ENCODE measurements at places on chromosomes 7 and 10.

DNA sequence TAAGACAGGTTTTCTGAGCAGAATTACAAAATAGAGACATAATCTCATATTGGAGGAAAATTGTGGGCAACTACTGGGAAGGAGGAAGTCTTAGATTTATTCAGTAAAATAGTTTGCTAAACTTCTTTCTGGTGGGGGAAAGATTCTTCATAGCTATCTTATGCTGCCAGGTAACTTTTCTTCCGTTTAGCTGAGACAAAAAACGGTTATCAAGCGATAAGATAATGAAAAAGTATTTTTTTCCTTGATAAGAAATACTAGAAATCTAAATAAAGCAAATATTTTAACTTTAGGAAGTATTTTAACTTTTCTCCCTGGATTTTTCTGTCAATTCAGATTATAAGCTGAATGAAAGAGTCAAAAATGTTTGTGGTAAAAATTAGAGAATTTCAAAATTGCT is 52.3 kb downstream of the JMJD1C start:
- DNase-seq, result no peak

DNA sequence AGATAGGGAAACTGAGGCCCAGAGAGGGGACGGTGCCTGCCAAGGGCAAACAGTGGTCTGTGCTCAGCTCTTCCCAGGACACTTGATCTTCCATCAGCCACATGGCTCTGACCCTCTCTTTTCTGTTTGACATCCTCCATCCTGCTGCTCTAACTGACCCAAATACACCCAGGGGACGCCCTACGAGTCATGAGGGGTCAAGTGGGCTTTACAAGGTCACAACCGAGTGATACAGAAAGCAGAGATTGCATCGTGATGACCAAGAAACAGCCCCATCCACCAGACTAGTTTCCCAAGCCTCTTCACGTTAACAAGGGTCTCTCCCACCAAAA is 131.2 kb upstream of the UNC5B start:
- DNase-seq, result no peak

- DNase-seq, result peak; percentile 17
These were observed 104.9 kb upstream of the FAM180A start for GRCh38 chr7:135853499-135853898.

DNA sequence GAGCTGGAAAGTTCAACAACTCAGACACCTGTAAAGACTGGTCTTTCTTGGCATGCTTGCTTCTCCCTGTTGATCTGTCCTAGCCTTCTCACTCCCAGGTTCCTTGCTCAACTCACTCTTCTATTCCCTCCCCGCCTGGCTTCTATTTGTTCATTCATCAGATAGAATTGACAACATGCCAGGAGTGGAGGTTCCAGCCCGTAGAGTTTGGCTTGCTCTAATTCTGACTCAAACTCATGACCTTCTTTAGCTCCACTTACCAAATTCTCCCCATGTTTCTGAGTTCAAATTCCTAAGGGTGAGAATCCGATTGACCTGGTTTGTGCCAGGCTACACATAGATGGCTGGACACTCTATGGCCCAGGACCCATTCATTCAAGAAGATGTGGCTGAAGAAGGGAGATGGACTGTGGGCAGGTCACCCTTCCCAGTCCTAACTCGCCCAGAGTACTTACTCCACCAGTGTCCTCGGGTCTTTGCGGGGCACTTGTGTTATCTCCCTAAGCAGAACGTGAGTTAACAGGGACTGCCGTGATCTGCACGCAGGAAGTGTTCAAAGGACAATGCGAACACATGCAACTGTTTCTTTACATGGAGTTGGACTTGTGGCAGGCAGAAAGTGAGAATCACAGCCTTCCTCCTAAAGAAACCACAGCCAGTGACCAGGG is 4.0 kb upstream of the TMEM236 start:
- DNase-seq, result peak; percentile 33

DNA sequence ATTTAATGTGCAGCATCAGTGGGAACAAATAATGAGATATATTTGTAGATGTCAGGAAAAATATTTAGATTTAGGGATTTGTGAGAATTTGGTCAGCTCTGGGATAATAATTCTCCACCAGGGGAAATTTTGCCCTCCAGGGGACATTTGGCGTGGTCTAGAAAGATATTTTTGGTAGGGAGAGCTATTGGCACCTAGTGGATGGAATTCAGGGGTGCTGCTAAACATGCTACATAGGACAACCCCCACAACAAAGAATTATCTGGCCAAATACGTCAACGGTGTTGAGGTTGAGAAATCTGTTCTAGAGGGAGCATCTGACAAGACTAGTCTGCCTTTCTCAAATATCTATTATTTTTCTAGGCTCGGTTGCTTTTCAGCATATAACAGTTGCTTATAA is 2.1 kb downstream of the ADK start:
- peak; percentile 11 for DNase-seq

DNA sequence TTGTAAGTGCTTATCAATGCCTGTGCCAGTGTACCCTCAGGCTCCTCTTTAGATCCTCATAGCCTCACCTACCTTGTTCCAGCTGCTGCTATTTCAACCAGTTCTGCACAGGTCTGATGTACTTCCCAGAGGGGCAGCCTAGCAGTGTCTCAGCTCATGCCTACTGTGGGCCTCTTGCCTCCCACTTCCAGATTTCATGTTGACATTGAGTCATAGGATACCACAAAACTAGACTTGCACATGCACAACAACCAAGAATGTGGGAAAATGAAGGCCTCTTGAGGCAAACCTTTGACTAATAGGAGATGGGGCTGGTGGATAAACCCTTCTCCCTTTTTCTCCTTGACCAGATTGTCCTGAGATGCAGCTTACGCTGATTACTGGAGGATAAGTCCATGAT is 31.0 kb downstream of the PON3 start:
- DNase-seq, result no peak

GRCh38 chr10:30048768-30049517 is 10.4 kb downstream of the JCAD start:
- no peak for DNase-seq

DNA sequence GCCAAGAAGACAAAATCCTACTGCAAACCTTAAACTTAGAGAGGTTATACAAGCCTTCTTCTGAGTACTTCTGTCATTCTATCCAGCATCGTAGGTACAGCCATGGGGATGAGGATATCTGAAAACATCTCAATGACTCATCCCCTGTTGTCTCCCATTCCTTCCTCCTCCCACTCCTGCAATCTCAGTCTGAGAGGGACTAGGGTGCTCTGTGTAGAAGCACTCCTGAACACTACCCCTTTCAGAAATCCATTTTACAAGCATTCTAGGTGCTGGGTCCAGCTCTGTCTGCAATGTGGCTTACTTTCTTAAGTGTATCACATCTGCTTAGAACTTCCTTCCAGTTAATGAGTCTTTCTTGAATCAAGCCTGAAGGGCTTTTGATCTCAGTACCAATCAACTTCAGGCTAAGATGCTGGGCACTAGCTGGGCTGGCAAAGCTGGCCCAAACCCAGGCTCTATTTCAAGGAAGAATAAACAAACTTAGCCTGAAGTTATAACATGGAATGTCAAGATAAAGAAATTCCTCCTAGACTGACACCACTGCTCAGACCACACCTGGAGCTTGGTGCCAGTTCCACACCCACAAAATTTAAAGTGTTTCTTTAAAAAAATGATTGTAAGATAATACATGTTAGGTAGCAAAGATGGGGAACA is 270.3 kb upstream of the AOAH start:
- peak; percentile 9 for DNase-seq

DNA sequence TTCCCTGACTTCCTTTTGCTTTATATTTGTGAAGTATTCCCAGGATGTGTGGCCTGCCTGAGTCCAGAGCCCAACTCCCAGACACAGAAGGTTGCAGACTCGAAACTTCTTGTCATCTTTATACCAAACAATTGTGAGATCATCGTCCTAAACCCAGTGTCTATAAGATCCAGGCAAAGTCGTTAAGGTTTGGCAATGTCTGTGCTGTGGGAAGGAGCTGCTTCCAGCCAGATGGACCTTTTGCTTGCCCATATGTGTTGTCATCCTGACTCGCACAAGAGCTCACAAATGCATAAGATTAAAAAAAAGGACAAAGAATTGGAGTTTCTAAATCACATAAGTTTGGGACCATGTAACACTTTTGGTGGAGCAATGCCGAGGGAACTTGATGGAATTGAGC is 37.0 kb downstream of the WNT2 start:
- peak; percentile 37 for DNase-seq

DNA sequence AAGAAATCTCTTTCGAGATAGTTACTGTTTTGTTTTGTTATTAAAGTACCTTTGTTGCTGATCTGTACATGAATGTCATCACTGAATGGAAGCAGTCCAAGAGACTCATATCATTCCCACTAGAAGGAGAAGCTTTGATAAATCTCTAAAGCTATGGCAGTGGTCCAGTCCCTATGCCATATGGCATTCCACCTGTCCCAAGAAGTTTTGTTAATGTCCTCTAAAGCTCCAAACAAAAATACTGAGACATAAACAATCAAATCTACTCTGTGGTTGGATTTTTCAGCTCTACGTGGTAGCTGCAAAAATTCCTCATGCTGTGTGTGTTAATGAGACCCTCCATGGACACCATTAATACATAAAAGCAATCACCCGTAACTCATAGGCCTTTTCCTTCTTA is 94.1 kb downstream of the LRRN3 start:
- no peak for DNase-seq

DNA sequence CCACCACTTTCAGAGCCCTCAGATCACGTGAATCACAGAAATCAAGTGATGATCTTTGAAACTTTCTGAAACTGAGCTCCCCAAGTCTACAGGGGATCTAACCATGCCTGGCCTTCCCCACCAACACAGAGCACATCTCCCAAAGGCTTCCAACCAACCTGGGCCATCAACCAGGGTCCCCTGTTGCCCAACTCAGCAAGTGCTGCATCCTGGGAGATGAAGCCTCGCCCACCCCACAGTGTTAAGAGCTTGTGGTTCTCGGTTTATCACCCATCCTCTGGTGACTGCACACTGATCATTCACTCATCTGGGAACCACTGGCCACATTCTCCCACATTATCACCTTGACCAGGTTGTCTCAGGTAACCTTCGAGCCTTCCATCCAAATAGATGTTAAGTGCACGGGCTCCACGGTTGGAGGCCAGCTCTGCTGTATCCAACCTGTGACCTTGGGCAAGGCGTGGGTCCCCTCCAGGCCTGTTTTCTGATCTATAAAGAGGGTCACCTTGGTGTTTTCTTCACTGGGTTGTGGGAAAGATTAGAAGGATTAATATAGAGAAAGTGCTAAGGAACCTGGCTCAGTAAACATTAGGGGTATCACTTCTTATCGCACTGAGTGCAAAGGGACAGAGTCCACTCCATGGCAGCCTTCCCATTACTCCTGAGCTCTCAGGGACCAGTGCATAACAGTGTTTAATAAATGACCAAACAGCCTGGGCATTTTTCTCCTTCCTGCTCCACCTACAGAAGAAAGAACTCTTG is 3.6 kb downstream of the ZNF488 start:
- no peak for DNase-seq

DNA sequence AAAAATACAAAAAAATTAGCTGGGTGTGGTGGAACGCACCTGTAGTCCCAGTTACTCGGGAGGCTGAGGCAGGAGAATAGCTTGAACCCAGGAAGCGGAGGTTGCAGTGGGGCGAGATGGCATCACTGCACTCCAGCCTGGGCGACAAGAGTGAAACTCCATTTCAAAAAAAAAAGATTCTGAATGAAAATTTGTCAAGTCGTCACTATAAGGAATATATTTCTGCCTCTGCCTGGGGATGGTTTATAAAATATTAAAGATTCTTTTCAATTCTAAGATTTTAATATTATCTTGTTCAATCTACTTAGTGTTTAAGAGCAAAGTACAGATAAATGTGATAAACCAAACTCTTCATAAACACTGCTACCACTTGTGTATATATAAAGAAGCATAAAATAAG is 147.3 kb downstream of the NRBF2 start:
- no peak for DNase-seq

DNA sequence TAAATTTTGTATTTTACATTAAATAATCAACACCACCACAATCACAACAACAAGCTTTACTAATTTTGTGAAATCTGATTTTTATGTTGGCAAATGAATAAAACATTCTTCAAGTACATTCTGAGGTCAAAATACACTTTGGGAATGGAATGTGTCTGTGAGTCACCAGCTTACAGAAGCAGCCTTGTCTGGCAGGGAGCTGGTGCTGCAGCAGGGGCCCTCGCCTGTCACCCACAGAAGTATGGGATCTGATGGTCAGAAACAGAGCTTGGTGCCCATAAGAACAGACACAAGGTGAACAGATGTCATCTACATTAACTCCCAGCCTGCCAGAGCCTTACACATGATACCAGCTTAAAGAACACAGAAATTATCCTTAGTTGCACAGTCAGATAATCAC is 496.9 kb downstream of the CCSER2 start:
- DNase-seq, result peak; percentile 66

DNA sequence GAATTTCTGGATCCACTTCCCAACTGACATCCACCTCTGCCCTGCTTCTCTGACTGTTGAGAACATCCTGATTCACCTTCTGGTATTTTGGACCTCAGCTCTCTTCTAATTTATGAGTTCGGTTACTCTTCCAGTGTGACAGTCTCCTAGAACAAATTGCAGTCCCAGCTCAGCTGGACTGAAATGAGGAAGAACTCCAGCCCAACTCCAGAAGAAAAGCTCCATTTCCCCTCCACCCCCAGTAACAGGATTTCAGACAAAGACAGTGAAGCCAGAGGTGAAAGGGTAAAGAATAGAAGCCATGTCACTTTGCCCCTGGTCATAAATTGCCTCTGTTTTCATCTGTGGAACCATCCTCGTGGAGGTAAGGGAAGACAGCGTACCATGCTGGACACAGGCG is 26.2 kb upstream of the INHBA start:
- DNase-seq, result no peak

DNA sequence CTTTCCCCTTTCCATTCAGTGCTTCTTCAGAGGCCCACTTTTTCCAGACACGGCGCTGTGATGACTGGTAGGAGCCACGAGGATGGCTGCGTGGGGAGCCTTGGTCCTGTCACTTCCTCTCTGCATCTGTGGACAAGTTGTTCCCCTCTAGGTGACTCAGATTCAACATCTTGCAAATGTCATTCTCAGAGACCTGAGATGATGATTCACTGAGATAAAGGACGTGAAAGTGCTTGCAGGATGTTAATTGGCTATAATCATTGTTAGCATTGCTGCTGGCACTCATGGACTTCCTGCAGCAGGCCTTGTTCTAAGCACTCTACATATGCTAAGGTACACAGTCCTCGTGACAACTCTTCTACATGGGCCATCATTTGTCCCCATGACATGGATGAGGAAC is 489.8 kb upstream of the ZMIZ1 start:
- no peak for DNase-seq

GRCh38 chr10:123518765-123519164 is 147.4 kb upstream of the GPR26 start:
- no peak for DNase-seq

DNA sequence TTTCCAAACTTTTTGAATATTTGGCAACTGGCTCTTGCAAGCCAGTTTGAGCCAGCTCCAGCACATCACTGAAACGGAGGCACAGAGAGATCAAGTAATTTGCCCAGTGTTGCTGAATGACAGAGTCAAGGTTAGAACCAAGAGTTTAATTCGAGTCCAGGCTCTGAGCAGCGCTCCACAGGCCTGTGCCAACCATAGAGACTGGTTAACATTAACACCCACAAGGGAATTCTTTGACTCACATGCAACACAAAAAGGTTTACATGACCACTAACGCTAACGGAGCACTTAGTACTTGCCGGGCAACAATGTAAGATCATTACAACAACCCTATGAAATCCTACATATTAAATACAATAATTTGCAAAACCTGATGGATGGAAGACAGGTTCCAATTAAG is 1.5 kb downstream of the RGS10 start:
- peak; percentile 52 for DNase-seq

All from GM03348 (cell line).